ENCODE measurements at places on chromosomes 2 and 18. TPM values are rescaled to one million over a fixed set of nuclear protein-coding genes. Genes with fewer than 3 reads are reported as not detected.

GRCh38 chr2:195575879-195576401 is 81.1 kb upstream of the SLC39A10 start:
- DNase-seq, result no peak

DNA sequence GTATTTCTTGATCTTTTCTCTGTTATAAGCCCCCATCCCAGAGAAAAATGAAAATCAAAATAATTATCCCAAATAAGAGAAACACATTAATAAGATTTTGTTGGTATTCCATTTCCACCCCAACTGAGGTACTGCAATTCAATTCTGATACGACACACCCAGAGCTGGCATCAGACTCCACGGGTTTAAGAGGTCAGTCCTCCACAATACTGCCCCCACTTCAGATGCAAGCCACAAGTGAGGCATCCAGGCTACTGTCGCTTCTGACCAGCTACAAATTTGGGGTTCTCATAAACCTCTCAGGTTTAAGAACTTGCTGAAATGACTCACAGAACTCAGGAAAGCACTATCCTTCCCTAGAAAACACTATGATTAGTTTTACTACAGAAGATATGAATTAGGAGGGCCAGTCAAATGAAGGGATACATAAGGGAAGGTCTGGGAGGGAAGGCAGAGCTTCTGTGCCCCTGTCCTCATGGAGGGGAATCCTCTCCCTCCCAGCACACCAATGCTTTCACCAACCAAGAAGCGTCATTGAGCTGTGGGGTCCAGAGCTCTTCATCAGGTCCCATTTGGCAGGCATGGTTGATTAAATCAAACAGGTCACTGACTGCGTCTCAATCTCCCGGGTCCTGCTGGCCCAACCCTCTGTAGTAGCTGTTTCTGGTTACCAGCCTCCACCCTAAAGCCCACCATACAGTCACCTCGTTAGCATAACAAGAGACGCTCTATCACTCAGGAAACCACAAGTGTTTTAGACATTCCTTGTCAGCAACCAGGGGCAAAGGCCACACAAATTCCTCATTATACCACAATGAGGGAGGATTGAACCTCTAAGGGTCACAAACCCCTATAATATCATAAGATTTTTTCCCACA is 46.2 kb downstream of the IWS1 start:
- DNase-seq, result no peak

GAREM1 gene
- total RNA-seq, result 22.0 TPM

TTC31 gene
- 5.9 TPM for total RNA-seq
